ENCODE measurements at places on chromosomes 7 and 10.

DNA sequence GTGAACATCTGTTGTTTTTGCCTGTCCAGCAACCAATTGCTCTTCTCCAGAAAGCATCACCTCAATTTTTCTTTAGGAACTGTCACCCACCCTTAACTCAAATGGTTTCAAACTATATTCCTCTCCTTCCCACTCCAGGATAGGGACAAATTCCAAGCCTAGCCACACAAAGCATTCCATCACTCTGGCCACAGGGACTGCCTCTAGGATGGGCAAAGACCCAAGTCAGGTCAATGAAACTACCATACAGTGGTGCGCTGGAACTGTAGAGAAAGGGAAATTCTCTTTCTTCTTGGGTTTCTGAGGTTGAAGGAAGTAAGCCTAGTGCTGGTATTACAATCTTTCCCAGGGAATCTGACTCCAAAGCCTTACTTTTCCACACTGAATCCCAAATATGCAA lies 3.6 kb downstream of the MICU1 start:
- DNase-seq = no peak

DNA sequence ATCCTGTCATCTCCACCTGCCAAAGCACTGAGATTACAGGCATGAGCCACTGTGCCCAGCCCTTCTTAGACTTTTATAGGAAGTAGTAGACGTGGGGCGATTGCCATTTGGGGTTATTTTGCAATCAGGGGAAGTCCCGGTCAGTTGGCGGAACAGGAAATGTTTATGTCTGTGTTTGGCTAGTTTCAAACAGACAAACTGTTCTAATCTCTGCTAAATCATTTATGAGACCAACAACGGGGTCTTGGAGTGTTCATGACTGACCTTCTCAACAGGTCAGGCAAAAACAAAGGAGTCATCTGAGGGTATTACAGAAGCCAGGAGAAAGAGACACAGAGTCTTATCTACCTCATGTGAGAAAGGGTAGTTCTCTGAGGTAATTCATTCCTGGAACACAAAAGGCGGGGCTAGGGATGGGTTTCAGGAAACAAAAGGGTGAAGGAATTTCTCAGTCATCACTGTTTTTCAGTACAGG lies 6.6 kb upstream of the TPK1 start:
- DNase-seq = no peak

DNA sequence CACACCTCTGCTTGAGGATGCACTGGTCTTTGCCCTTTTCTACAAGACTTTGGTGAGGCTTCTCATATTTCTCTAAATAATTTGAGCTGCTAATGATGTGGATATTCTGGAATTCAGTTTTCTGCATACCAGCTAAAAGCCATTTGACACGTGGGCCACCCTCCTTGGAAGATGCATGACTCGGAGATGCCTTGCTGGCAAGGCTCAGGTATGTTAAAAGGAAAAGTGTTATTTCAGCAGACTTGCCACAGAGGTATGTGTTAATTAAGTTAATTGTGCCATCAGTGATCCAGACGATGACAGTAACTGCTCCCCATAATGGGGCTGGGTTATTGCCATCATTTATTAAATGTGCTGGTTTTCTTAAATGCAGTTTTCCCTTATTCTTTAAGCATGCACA lies 8.8 kb upstream of the GFRA1 start:
- DNase-seq = no peak

DNA sequence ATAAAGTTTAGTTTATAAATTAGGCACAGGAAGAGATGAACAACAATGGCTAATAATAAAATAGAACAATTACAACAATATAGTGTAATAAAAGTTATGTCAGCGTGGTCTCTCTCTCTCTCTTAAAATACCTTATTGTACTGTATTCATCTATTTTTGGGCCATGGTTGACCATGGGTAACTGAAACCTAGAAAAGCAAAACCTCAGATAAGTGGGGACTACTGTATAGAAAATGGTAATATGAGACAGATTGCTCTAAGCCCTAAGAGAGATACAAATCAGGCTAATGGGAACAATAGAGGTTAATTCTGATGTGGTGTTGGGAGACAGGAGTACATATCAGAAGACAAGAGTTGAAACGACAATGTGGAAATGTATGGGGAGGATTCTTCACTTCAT lies 86.2 kb downstream of the ZNF365 start:
- DNase-seq = no peak

- DNase-seq = no peak
Measured at GRCh38 chr10:73432646-73433537, 469 bp downstream of the MSS51 start.

DNA sequence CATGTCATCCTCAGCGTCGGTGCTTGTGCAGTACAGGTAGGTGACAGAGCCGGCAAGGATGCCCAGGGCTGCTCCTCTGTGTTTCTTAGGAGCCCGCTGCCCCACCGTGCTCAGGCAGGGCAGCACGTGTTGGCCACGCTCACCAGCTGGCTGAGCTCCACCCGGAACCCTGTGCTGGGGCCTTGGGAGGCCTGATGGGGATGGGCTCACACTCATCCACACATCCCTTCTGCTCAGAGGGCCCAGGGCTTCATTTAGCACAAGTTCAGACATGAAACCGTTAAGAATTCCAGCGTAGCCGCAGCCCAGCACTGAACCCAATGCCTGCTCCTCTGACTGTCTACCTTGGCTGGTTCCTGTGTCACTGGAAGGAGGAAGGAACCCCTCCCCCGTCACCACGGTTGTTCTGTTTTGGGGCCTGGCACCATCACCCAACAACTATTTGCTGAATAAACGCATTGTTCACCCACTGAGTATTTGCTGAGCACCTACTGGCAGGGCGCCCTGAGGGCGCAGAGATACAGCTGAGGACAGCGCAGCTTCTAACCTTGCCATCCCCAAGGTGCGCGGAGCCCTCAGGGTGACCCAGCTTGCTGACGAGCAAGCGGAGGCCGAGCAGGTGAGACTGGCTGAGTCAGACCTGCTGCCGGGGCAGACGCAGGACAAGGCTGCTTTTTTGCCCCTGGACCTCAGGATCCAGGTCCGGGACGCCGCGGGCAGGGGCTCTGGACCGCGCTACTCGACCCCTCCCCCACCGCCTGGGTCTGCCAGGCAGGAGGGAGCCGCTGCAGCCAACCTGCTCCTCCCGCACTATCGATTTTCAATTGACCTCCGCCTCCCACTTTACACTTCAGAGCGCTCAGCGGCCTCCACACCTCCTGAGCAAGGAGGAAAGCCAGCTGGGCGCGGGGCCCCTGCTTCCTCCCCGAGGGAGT lies 50.6 kb upstream of the RET start:
- no peak for DNase-seq

GRCh38 chr10:87913156-87913921 lies 49.9 kb downstream of the PTEN start:
- no peak for DNase-seq

DNA sequence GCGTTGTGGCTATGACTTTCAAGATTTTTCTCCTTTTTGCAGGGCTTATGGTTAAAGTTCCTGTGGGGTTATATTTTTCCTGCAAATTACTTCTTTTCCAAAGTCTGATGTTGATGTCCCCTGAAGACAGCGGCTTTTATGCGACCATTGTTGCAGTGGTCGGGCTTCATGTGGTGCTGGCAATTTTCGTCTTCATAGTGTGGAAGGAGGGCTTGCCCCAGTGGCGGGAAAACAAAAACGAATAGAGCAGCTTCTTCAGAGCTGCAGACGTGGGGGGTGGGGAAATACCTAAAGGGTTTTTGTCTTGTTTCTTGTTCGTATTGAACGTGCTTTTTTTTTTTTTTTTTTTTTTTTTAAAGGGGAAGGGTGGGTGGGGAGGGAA lies 53.8 kb downstream of the MCMBP start:
- DNase-seq = no peak

GRCh38 chr10:106312087-106312486 lies 852.4 kb downstream of the SORCS1 start:
- no peak for DNase-seq

DNA sequence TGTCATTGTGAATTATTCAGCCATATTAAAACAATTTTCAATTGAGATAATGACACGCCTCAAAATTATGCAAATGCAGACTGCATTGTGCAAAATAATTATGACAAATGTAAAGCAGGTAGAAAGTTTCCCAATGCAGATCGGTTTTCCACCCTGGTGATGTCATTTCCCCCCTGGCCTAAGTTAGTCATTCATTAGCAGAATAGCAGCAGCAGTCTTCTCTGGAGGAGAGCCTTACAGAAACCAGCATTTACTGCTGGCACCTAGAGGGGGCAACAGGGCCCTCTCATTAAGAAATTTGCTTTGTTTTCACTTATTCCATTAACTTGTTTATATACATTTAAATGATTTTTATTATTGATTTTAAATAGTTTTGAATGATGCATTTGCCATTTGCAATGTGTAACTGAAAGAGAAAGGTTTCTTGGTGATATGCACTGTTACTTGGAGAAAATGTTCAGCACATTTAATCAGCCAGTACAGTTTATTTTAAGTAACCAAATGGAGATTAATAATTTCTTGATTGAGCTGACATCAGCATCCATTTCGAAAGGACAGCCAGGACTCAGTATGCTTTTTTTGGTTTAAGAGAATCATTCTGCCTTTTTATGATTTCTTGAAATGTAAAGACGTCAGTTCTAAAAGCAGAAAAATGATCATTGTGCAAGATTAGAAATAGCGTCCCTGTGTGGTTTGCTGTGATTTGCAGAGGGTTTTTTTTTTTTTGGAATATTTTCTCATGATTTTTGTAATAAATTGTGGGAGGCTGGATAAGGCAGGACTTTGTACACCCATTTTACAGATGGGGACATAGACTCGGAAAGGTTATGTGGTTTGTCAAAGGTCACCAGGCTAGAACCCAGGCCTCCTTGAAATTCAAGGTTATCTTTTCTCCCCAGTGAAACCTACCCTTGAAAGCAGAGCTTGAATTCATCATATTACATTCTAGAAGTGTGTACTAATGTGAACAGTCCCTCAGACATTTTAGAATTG lies 3.5 kb downstream of the ARID5B start:
- DNase-seq = peak; percentile 85

- no peak for DNase-seq
Measured at GRCh38 chr7:92303761-92304160, 58.0 kb downstream of the ANKIB1 start.

GRCh38 chr10:108848046-108848445 lies 1075.3 kb downstream of the XPNPEP1 start:
- peak; percentile 3 for DNase-seq

DNA sequence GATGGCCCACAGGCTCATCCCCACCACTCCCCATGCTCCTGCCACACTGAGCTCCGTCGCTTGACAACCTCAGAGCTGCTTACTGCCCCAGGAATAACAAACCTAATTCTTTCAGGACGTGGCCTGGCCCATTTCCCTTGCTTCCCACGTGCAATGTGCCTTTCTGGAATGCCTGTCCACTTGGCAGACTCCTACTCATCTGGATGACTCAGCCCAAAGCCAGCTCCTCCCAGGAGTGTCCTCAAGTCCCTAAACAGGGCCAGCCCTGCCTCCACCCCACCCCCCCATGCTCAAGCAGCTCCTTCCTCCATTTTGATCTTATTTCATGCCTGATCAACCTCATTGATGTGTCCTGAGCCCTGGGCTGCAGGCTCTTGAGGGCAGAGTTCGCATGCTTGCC lies 164.9 kb upstream of the RNF32 start:
- no peak for DNase-seq
